ENCODE measurements at places on chromosomes 16 and 17.

DNA sequence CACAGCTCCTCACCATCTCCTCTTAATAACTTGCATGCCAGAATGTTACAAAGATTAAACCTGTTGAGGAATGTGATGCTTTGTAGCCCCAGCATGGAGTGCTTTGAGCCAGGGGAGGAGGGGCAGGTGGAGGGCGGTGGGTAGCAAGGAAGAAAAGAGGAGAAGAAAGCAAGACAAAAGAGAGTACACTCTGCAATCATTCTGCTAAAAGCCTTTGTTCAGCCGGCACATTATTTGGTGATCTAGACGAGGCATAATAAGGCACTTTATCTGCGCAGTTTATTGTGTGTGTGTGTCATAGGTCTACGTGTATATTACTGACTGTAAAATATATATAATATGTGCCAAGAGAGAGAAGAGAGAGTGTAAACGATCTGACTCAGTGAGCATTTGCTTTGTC is 139.1 kb downstream of the SOX9 start:
- DNase-seq = no peak

DNA sequence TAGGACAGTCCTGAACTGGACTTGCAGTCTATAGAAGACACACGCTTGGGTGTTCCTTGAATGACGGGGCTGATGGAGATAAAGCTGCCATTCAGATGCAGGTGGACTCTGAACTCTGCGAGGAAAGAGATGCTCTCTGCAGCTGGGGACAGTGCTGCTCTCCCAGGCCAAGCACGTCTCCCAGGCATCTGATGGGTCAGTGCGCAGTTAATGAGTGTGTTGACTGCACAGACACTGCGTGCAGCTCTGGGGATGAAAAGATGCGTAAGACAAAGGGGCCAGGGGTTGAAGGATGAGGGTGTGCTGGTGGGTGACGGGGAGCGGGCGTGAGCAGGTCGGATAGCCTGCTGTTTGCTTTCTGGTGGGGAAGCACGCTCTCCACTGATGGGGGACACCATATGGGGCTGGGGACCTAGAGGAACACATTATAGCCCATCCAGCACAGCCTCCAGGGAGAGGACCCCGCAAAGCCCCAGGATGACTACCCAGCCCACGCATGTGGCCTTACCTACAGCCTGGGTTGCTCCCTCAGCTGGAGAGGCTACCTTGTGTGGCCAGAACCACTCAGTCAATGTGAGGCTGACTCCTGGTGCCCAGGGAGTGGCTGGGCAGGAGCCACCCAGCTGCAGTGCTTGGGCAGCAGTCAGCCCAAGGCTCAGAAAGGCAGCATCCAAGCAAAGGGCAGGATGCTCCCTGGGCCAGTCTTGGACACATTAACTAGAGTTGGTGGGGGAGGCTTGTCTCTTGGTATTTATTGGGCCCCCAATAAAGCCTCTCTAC is 246.3 kb downstream of the RBFOX3 start:
- DNase-seq = no peak

DNA sequence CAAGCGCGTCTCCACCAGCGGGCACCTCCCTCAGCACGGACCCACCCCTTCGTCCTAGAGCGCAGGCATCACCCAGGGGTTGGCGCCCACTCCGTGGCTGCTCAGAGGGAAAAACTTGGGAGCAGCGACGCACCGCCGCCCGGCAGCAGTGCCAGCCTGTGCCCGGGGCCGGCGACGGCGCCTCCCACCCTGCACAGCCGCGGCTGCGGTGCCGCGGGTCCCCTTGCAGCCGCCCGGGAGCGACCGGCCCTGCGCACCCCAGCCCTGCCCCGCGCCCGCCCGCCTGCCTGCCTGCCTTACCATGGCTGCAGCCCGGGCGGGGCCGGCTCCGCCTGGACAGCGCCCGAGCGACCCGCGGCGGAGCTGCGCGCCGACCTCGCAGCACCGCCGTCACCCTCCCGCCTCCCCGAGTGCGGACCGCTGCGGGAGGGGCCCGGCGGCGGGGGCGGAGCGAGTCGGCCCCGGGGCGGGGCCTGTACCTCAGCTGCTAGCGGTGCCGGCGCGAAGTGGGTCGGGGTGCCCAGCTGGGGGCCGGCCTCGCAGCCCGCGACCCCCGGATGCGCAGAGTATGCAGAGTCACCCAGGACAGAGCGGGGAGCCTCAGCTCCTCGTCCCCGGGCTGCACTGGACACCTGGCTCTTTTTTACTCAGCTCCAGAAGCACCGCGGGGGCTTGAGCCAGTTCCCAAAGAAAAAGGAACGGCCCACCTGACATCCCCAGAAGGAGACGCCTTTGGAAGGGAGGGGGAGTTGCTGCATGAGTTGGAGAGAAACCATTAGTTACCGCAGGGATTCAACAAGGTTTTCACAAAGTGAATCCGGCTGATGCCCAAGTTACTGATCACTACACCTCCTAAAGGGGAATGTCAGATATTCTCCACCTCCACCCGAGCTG is 17.5 kb upstream of the MTMR4 start:
- DNase-seq = no peak

GRCh38 chr17:29116804-29117753 is 63.1 kb downstream of the MYO18A start:
- DNase-seq = no peak

GRCh38 chr16:57682809-57683635 is 11.6 kb upstream of the DRC7 start:
- no peak for DNase-seq

DNA sequence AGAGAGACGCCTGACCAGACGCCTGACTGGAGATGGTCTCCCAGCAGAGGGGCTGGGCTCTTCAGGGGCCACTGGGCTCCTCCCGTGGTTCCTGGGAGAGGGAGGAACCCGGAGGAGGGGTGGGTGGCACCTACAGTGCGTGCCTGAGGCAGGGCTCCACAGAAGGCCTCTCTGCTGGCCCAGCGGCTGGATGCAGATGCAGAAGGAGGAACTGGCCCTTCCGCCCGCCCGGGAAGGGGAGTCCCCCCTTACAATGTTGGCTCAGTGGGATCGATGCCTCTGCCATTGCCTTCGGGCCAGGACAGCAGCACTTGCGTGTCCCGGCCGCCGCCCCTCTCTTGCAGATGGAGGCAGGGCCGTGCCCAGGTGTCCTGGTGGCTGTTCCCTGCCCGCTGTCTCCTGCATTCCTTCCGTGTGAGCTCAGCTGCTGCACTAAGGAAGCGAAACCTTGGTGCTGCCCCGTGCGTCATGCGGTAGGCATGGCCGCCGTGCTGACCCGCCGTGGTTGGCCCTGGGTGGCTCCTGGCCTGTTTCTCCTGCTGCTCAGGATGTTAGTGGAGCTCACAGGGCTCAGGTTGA is 15.1 kb downstream of the BAIAP2 start:
- DNase-seq = no peak

GRCh38 chr17:44997733-44998520 is 29.8 kb upstream of the C1QL1 start:
- DNase-seq = no peak
